ENCODE measurements at places on chromosomes 1 and 21.

DNA sequence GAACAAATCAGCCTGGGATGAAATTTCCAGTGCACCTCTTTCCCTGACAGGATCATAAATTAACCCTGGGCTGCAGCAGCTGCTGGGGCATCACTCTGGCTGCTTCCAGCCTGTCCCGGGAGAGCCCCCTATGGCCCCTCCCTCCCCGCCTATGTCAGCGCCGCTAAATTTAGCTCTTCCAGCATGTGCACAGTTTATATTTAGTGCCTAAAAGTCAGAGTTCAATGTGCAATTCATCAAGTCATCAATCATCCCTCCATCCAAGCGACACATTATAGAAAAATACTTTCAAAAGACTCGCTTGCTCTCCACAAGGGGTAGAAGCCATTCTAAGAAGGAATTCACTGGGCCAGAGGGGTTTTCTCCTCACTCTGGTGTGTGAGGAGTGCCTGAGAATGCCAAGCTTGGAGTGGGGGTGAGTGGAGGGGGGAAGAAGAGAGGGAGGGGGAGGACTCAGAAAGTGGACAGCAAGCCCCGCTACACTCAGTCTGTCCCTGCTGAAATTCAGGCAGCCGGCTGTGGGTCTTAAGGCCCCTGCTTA, 37.4 kb downstream of the XCL1 start:
- DNase-seq = no peak

- DNase-seq = no peak
Observed at GRCh38 chr1:35229587-35230360, 36.8 kb upstream of the SFPQ start.

GRCh38 chr1:89483010-89483756, 41.4 kb upstream of the LRRC8B start:
- DNase-seq = peak; percentile 64

- DNase-seq = no peak
Observed at GRCh38 chr1:21012937-21013336, 163.8 kb downstream of the EIF4G3 start.

DNA sequence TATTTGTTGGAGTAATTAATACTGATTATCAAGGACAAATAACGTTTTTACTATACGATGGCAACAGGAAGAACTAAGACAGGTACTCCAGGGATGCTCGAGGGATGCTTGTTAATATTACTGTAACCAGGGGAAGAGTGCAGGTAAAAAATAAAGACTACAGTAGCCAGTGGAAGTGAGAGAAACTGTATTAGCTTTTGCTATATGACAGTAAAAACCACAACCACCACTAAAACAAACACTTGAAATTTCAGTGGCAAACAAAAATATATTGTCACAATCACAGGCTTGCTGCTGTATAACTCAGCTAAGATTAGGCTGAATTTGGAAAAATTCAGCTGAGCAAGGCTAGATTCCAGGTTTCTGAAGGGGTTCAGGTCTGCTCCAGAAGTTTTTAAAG, 812.6 kb upstream of the ADGRL4 start:
- DNase-seq = no peak

DNA sequence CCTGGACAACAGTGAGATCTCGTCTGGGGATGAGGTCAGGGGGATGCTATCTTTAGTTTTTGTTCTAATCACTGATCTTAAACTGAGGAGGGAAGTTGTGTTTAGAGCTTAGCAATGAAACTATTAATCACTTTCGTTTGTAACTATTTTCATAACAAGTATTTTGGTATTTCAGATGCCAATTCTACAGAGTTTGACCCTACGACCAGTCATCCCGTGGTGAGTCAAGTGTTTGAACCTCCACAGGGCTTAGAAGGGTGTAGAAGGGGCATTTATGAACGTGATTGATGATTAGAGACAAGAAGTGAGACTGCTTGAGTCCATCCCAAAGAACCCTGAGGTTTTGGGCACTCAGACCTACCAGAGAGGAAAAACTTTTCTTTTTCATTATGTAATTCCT, 15.6 kb downstream of the SLFNL1 start:
- no peak for DNase-seq

- peak; percentile 23 for DNase-seq
Observed at GRCh38 chr1:227786673-227787512, 28.6 kb upstream of the PRSS38 start.

DNA sequence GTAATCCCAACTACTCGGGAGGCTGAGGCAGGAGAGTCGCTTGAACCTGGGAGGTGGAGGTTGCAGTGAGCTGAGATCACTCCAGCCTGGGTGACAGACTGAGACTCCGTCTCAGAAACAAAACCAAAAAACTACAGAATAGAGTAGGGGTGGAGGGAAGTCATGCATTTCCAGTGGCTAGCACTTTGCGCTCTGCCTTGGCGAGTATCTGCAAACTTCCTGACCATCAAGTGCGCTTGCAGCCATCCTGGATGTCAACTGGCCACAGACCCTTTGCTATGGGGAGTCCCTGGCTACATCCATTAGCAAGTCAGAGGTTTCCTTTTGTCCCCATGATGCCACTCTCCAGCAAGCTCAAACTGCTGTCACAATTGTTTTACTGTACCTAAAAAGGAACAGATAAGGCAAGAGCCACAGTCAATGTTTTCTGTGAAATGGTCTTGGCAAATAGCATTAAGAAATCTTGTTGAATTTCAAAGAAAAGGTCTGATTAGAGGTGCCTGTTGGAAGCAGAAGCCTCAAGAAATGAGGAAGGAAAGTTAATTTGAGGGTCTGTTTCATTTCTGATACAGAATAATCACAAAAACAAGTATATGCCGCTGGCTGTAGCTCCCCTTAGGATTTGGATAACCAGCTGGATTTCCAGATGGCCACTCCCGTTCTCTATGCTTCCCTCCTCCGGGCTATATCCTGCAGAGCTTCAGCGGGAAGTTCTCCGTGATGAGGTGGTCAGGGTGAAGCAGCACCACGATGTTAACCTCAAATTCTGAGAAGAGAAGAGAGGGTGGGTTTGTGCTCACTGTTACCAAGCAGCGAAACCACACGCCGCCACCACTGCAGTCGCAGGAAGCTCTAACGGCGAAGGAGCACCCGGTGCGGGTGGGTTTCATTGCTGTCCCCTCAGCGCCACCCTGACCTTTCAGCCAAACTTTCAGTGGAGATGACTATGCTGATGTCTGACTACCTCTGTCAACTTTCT, 42.0 kb downstream of the VPS26C start:
- no peak for DNase-seq

GRCh38 chr1:62433861-62434617, 2.8 kb upstream of the USP1 start:
- no peak for DNase-seq

- DNase-seq = no peak
Observed at GRCh38 chr1:29148656-29149491, 25.2 kb upstream of the TMEM200B start.

DNA sequence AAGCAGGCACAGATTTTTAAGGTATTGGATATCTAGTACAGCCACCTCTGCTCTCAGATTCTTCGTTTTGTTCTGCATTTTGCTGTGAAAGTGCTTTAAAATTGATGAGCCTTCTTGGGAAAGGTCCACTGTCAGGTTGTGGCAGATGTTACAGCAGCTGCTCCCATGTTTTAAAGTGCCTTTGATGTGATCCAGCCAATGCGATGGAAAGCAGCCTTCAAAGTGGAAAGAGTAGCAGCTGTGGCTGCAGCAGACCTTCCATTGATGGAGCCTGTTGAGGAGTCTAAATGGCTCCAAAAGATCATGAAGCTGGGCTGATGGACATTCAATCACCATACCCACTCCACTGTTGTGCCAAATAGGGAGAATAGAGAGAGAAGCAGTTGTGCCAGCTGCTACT, 816.9 kb downstream of the PLA2G4A start:
- no peak for DNase-seq

DNA sequence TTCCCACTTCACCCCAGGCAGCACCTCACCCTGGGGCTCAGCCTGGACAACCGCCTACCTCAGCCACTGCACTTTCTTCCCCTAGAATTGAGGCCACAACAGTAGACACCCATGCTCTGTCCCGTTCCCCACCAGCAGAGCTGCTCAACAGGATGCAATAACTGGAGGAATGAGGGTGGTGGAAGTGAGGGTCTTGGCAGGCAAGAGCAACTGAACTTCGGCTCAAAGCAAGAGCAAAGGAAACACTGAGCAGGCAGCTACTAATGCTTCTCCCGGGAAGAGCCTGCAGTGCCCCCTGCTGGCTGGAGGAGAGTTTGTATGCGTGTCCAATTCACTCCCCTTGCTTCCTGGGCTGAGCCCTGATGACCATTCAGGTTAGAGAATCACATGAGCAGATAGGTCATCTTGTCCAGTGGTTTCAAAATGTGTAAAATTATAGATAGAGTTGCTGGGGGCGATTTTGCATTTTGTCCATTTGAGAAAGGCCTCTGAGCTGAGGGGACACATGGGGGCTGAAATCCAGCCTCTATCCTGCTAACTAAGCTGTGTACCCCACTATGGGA, 13.9 kb downstream of the NT5C1A start:
- DNase-seq = peak; percentile 76

GRCh38 chr1:157597959-157598667, at the start of gene FCRL4:
Gene FCRL4, minus strand, starts transcription at chr1:157598085. Its CDS starts 141 bp downstream, at chr1:157597944.
- DNase-seq = no peak

- no peak for DNase-seq
Observed at GRCh38 chr1:160328184-160328583, 14.9 kb downstream of the COPA start.
